Hematopoietic multipotent progenitor cell treated with erythropoietin and hydrocortisone succinate and interleukin-3 and kit ligand, for 6 days (in vitro differentiated cells): ENCODE measurements at places on chromosomes 5 and 9.
A peak's percentile ranks its signal among the peaks of the same experiment; 100 is the strongest.

GRCh38 chr5:72722792-72723452 is 93.5 kb upstream of the TNPO1 start:
- no peak for DNase-seq

DNA sequence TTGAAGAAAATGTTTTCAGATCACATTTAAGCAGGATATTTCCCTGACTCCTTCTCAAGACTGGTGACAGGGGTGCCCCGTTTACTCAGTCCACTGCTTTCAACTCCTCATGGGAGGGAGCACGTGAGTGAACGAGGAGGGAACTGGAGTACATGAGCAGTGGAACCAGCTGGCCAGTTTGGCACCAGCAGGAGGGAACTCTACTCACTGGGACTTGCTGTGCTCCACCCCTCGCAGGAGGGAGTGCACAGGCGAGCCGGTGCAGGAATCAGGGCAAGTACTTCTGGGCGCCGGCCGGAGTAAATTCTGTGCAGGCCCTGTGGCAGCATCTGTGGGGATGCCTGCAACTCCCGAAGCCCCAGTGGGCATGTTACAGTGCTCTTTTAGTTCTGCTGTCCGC is 1941.1 kb upstream of the C9orf72 start:
- DNase-seq: no peak

DNA sequence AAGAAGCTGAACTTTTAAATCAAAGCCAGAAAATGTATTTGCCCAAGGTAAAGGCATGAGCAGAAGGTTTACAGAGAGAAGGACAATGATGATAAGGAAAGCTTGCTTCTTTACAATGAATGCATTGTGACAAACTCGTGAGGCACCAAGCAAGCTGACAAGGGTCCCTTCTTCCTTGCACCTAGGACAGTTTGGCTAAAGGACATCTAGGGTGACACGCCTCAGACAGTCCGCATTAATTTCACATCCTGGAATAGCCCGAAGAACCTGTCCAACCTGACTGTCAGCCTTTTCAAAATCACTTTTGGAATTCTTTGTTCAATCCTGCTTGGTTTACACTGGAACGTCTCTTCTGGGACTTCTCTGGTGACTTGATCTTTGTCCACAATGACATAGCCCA is 146.4 kb upstream of the MAP3K1 start:
- no peak for DNase-seq

GRCh38 chr5:72486371-72486770 is 20.8 kb downstream of the ZNF366 start:
- DNase-seq: no peak

- no peak for DNase-seq
These were observed 35.5 kb upstream of the ISL1 start for GRCh38 chr5:51347704-51348103.

DNA sequence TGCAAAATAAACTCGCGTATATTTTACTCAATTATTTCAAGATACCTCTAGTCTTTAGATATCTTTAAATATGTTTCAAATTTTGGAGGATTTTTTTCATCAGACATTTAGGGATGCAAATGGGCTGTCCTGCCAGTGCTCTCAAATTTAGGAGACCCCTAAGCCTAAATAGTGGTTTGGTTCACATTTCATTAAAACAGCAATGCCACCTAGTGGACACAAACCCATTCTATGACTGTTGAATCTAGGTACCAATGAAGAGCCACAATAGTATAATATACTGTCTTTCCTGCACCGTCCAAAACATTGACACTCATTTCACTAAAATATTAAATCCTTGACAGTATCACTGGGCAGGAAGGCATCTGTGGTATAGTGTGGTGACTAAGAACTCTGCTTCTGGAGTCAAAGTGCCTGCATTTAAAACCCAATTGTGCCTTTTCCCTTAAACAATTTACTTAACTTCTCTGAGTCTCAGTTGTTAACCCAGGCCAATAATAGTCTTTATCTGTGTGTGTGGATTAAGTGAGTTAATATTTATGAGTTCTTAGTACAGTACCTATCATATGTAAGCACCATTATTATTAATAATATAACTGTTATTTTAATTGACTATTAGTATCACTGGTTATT is 148.0 kb downstream of the RORB start:
- peak; percentile 59 for DNase-seq

DNA sequence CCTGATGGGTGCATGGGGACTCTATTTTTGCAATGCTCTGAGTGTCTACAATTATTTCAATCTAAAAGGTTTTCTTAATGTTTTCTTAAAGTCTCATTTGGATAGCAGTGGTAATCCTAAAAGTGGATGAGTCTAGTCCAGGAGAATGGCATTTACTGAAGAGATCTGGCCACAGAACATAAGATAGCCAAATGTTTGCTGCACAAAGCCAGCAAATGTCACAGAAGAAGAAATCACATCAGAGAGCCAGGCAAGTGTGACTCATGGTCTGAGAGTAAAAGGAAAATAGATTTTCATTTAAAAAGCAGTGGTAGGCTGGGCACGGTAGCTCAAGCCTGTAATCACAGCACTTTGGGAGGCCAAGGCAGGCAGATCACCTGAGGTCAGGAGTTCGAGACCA is 352.7 kb upstream of the GRAMD2B start:
- no peak for DNase-seq

DNA sequence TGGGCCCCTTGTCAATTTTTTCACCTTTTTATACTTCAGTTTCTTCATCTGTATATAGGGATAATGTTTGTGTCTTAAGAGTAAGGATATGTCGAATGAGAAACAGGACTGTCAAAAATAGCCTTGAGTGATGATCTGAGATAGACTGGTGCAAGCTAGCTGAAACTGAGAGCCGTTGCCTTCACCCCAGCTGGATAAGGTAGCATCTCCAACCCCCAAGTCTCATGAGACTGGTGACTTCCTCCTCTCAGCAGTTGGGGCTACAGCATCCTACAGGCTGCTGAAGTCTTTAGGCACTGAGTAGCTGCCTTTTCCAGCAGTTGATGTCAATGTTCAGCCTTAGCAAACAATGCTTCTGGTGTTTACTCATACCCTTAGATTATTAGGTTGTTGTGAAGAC is 330.2 kb downstream of the OSTF1 start:
- no peak for DNase-seq

GRCh38 chr9:35102465-35102768 is 514 bp downstream of the STOML2 start:
- DNase-seq: peak; percentile 19

GRCh38 chr9:114799441-114799840 is 6.4 kb downstream of the TNFSF15 start:
- no peak for DNase-seq

GRCh38 chr9:137619240-137620047 is 639 bp downstream of the EHMT1 start:
- DNase-seq: peak; percentile 64

GRCh38 chr5:74725331-74725730 is 40.3 kb downstream of the HEXB start:
- peak; percentile 42 for DNase-seq

DNA sequence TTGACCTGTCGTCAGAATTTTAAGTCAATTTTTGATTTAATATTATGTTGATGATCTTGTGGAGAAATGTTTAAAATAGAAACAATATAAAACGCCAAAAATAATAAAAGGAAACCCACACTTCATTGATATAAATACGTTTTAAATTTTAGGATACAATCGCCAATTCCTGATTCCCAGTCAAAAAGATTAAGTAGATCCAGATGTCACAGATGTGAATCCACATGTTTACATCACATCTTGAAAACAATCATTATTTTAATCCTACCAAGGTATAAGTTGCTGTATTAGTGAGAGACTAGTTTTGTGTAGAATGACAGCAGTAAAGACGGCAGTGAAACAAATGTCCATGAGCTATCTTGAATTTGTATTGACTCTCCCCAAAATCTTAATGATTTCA is 4.9 kb downstream of the TAS2R1 start:
- DNase-seq: no peak

DNA sequence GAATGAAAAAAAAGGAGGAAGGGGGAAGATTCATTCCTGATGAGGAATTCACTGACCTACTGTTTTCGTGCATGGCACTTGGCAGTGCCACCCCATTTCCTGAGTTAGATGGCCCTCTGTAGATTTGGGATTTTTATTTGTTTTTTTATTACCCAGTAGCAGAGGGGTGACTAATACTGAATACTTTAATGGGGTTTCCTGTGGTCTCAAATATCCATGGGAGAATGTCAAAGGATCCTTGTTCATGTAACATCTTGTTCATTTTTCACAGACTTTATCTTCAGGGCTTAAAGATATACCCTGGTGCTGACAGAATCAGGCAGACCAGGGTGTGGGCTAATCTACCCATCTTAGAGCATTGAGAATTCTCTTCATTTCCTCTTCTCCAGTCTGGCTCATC is 93.0 kb downstream of the MAMDC2 start:
- DNase-seq: no peak

DNA sequence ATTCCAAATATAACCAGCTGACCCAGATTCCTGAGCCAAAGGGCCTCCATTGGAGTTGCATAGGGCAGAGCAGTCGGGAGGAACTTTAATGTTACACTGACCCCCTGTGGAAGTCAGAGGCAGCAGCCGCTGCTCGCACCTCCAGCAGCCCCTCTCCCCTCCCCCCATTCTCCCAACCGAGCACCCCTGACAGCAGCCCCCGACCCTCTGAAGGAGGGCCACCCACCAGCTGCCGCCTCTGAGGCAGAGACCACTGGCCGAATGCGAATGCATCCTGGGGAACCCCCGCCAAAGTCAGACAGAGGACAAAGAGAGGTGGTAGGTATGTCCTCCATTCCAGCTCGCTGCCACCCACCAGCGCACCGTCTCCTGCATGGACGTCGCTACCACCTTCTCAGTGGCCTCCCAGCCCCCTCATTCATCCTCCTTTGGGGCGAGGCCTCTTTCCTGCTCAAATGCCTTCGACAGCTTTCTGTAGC is 231.0 kb downstream of the CDK5RAP2 start:
- peak; percentile 57 for DNase-seq

- peak; percentile 87 for DNase-seq
These were observed 139.9 kb downstream of the PIP5K1B start for GRCh38 chr9:68844631-68845612.

DNA sequence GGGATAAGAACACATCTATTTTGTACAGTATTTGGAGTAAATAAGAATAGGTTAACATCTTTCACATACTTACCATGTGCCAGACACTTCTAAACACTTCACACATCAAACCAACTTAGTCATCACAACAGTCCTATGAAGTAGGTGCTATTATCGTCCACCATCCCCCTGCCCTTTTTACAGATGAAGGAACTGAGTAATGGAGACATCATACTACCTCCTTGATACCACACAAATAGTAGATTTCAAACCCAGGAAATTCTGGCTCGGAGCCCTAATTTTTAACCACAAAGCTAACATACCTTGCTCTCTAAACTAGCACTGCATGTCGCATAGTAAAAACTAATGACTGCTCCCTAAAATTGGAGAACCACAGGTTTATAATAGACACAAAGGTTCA is 4.2 kb upstream of the ZNF366 start:
- DNase-seq: no peak

DNA sequence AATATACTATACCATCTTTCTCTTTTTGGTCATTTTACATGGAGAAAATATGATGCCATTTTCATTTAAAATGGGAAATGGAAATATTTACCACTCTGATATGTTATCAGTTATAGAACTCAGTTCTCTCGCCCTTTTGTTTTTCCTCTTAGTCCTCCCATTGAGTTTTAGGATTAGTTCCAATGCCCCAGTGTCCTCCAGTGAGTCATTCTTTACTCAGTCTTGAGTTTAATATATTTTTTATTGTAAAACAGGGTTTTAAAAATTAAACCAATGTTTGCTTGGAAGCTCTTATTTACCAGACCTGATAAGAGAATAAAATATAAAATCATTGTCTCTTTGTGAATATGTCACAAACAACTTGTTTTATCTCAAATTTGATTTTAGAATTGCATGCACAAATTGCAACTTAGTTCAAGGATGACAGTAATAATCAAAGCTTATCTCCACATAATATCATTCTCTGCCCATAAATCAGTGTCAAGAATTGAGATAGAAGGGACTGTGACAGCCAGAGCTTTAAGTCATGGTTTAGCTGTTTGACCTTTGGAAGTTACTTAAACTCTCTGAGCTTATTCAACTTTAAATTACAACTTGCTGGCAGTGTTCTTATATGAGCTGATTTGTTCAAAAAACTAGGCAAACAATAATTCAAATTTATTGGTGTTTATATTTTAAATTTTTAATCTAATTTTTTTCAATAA is 166.4 kb downstream of the PAM start:
- no peak for DNase-seq

GRCh38 chr9:33677506-33677809 is 117.9 kb upstream of the PRSS3 start:
- DNase-seq: no peak

GRCh38 chr5:14178091-14178490 is 34.9 kb downstream of the TRIO start:
- no peak for DNase-seq

DNA sequence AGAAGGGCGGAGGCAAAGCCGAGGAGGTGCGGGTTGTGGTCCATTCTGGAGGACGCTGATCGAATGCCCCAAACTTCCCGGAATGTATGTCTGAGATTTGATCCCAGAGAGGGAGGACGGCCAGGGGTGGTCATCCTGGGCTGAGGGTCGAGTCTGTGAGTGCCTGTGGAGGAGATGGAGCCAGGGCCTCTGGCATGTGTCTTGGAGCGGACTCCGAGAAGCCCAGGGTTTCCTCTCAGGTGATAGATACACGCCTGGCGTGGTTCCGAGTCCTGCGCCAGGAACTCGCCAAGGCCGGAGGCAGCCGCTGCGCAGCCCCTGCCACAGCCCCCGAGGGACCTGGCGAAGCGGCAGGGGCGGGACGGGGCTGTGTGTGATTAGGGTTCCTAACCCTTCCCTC is 363 bp downstream of the ZNF454 start:
- DNase-seq: no peak

DNA sequence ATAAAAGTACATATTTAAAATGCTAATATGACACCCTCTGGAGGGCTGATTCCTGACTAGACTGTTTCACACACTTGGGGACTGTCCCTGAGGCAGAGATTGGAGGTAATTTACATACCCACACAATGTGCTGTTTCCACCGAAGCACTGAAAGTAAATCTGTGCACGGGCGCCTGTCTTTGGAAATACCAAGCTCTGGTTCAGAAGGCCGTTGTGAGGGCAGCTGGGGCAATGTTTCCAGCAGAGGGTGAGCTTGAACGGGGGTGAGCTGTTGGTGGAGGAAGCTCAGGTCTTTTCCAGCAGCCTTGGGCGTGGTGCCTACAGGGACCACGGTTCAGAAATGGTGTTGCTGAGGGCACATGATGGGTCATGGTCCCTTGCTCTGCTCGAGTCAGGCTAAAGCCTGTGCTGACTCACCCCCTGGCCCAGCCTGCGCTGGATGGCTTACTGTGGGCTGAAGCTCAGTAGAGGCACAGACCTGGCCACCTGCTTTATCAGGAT is 25.8 kb upstream of the HMCN2 start:
- peak; percentile 27 for DNase-seq
